ENCODE measurements at places on chromosomes 2 and 18. TPM values are rescaled to one million over a fixed set of nuclear protein-coding genes. Genes with fewer than 3 reads are reported as not detected.

DNA sequence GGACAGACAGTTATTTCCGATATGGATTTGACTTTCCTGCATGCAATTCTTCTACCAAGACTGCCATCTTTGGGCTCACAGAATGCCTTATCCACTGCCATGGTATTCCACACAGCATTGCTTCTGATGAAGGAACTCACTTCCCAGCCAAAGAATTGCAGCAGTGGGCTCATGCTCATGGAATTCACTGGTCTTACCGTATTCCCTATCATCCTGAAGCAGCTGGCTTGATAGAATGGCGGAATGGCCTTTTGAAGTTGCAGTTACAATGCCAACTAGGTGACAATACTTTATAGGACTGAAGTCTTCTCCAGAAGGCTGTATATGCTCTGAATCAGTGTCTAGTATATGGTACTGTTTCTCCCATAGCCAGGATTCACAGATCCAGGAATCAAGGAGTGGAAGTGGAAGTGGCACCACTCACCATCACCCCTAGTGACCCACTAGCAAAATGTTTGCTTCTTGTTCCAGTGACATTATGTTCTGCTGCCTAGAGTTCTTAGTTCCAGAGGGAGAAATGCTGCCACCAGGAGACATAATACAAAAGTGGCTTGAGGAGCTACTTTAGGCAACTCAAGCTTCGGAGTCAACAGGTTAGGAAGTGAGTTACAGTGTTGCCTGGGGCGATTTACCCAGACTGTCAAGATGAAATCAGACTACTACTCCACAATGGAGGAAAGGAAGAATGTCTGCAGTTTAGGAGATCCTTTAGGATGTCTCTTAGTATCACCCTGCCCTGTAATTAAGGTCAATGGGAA is 23.8 kb upstream of the SMAD4 start:
- H3K27ac ChIP-seq = no peak overlapping the region
- H3K4me3 ChIP-seq = no peak overlapping the region
- no peaks in the 10 kb centered on the region for H3K27me3 ChIP-seq
- peaks cover 3% of the 10 kb centered on the region for H3K4me1 ChIP-seq
- DNase-seq = no peak
- H3K36me3 ChIP-seq = no peaks in the 10 kb centered on the region

Gene TMEM182
- 4.6 TPM for total RNA-seq

GRCh38 chr2:207148020-207148419 is 17.7 kb downstream of the KLF7 start:
- no peak overlapping the region for H3K4me3 ChIP-seq
- no peaks in the 10 kb centered on the region for H3K36me3 ChIP-seq
- H3K27me3 ChIP-seq = no peaks in the 10 kb centered on the region
- no peak overlapping the region for H3K27ac ChIP-seq
- no peak for DNase-seq
- peaks cover 55% of the 10 kb centered on the region for H3K4me1 ChIP-seq

Gene CDK5R2
- total RNA-seq = 0.09 TPM

DNA sequence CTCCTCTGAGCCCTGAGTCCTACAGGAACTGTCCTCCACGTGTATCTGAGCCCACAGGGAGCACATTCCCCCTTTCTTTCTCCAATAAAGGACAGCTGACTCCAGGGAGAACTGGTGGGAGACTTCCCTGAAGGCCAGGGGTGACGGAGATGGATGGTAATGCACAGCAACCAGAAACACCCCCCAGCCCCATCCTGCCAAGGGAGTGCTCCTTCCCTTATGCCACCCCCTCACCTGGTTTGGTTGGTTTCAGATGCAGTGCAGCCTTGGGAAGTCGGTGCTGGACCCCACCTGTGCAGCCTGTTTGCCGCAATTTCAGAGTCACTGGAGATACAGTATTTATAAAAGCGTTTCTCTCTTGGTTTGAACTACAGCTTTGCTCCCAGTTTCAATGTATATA is 24.0 kb downstream of the GPR55 start:
- H3K27ac ChIP-seq = no peak overlapping the region
- peaks cover 19% of the 10 kb centered on the region for H3K4me1 ChIP-seq

DNA sequence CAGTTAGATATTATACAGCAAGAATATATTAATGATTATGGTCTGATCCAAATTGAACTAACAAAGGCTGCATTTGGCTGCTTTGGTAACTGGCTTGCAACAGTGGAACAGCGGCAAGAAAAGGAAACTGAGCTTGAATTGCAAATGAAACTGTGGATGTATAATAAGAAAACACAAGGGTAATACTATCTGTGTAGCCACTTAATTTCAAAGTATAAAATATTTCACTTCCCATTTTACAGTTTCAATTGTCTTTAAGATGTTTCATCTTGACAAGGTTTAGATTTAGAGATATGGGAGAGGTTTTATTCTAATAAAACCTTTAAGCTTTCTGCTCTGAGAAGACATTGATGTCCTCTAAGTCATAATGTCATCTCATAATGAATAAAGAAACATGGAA is 23.8 kb downstream of the WDR75 start:
- no peak for DNase-seq
- H3K4me3 ChIP-seq = no peak overlapping the region
- peaks cover 42% of the 10 kb centered on the region for H3K36me3 ChIP-seq
- no peak overlapping the region for H3K27ac ChIP-seq

Gene UBE2F
- total RNA-seq = 77.4 TPM

GRCh38 chr2:178025551-178026185 is 46.9 kb downstream of the PDE11A start:
- no peaks in the 10 kb centered on the region for H3K27me3 ChIP-seq
- no peak overlapping the region for H3K27ac ChIP-seq
- no peaks in the 10 kb centered on the region for H3K36me3 ChIP-seq
- no peaks in the 10 kb centered on the region for H3K4me1 ChIP-seq
- no peak overlapping the region for H3K4me3 ChIP-seq

- no peaks in the 10 kb centered on the region for H3K27me3 ChIP-seq
- DNase-seq = no peak
- H3K4me3 ChIP-seq = peak overlapping the region; percentile 68
- H3K27ac ChIP-seq = no peak overlapping the region
- H3K4me1 ChIP-seq = peaks cover 25% of the 10 kb centered on the region
These were observed 12.4 kb downstream of the KIF5C start for GRCh38 chr2:148887350-148888002.

Gene DSG1
- total RNA-seq = not detected

DNA sequence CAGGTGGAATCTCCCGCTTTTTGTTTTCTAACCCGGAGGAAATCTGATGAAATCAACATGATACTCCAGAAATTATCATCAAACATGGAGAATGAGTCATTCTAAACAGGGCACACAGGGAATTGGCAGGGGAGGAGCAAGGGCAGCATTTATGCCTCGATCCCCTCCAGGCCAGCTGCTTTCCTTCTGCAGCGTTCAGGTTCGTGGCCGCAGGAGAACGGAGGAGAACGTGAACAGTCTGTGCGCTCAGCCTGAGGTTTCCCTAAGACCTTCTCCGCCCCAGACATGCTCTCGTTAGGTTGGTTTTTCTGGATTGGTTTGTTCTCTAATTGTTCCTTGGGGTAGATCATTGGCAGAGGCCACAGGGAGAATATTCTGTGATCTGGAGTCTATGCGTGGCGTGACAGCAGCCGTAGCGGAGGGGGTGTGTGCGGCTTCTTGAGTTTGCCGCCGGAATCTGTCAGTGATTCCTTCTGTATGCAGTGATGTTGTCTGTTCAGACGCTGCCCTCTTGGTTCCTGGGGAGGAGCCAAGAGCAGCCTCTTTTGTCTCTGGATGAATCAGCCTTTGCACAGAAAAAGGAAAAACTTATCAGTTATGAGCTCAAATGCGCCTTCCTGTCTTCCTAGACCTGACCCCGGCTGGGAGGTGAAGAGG is 75.9 kb downstream of the SH3BP4 start:
- no peak overlapping the region for H3K27ac ChIP-seq
- no peaks in the 10 kb centered on the region for H3K36me3 ChIP-seq
- no peaks in the 10 kb centered on the region for H3K27me3 ChIP-seq
- H3K4me1 ChIP-seq = peaks cover 12% of the 10 kb centered on the region

- no peaks in the 10 kb centered on the region for H3K27me3 ChIP-seq
- no peak overlapping the region for H3K4me3 ChIP-seq
- DNase-seq = no peak
- no peaks in the 10 kb centered on the region for H3K36me3 ChIP-seq
- no peaks in the 10 kb centered on the region for H3K4me1 ChIP-seq
These were observed 54.5 kb upstream of the ATG16L1 start for GRCh38 chr2:233197022-233197421.

DNA sequence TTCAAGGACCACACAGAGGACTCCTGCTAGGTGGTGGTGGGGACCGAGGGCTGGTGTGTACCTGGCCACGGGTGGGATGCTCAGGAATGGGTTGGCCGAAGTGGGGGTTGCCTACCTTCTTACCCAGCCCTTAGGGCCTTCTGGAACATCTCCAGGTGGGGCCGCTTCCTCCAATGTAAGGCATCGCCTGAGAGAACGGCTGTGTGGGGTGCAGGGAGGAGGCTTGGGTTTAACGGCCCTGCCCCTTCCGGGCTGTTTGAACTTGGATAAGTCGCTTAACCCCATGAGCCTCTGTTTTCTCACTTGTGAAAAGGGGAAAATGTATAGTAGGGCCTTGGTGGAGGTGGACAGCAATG is 35.0 kb downstream of the EMILIN2 start:
- H3K27ac ChIP-seq = no peak overlapping the region
- H3K4me1 ChIP-seq = no peaks in the 10 kb centered on the region
- no peak overlapping the region for H3K4me3 ChIP-seq
- H3K36me3 ChIP-seq = no peaks in the 10 kb centered on the region

- H3K27me3 ChIP-seq = no peaks in the 10 kb centered on the region
- H3K4me1 ChIP-seq = peaks cover 6% of the 10 kb centered on the region
- no peak overlapping the region for H3K4me3 ChIP-seq
- DNase-seq = no peak
These were observed 7.3 kb downstream of the ASPRV1 start for GRCh38 chr2:69954084-69954483.

Data from neural progenitor cell (in vitro differentiated cells).